ENCODE measurements at places on chromosomes 6 and 20. TPM values are rescaled to one million over a fixed set of nuclear protein-coding genes. Genes with fewer than 3 reads are reported as not detected.

The FILIP1 gene
- total RNA-seq, result 10.0 TPM

The CAGE1 gene
- not detected for total RNA-seq

The HUS1B gene
- total RNA-seq, result 0.98 TPM

The PRICKLE4 gene
- 6.2 TPM for total RNA-seq

The SRSF12 gene
- not detected for total RNA-seq

The FOXA2 gene
- total RNA-seq, result not detected

The CCN2 gene
- 1,026 TPM for total RNA-seq

The ULBP2 gene
- 8.0 TPM for total RNA-seq

The PREX1 gene
- total RNA-seq, result 109 TPM

The NTSR1 gene
- not detected for total RNA-seq

The GJA1 gene
- 435 TPM for total RNA-seq

The LIME1 gene
- total RNA-seq, result 2.9 TPM

The TNF gene
- not detected for total RNA-seq

The LY6G6D gene
- total RNA-seq, result not detected

The TAF8 gene
- total RNA-seq, result 28.6 TPM

The PDYN gene
- not detected for total RNA-seq

The PAK1IP1 gene
- 22.0 TPM for total RNA-seq

The FAM83C gene
- total RNA-seq, result not detected

The XKR7 gene
- not detected for total RNA-seq

The POU5F1 gene
- total RNA-seq, result not detected

The ESR1 gene
- under 0.01 TPM for total RNA-seq

The SLCO4A1 gene
- total RNA-seq, result 3.1 TPM

The OR2B6 gene
- total RNA-seq, result not detected

The MAPK14 gene
- 89.3 TPM for total RNA-seq

The CGAS gene
- 3.3 TPM for total RNA-seq

The ZNF341 gene
- total RNA-seq, result 2.9 TPM

The CENPB gene
- 94.7 TPM for total RNA-seq

The ELMO2 gene
- 36.3 TPM for total RNA-seq

The DEF6 gene
- total RNA-seq, result 0.98 TPM

The BIRC7 gene
- total RNA-seq, result not detected

The NHSL1 gene
- 142 TPM for total RNA-seq

The RFX6 gene
- not detected for total RNA-seq

The ATP9A gene
- total RNA-seq, result 40.5 TPM

The DZANK1 gene
- total RNA-seq, result 1.7 TPM

The MICB gene
- total RNA-seq, result 24.3 TPM
